Stimulated activated CD4-positive, alpha-beta T cell treated with anti-CD3 and anti-CD28 coated beads, Interleukin-15, amount 100 ng/mL, for 1 hour (primary cell): ENCODE measurements at places on chromosomes 1 and 21.

DNA sequence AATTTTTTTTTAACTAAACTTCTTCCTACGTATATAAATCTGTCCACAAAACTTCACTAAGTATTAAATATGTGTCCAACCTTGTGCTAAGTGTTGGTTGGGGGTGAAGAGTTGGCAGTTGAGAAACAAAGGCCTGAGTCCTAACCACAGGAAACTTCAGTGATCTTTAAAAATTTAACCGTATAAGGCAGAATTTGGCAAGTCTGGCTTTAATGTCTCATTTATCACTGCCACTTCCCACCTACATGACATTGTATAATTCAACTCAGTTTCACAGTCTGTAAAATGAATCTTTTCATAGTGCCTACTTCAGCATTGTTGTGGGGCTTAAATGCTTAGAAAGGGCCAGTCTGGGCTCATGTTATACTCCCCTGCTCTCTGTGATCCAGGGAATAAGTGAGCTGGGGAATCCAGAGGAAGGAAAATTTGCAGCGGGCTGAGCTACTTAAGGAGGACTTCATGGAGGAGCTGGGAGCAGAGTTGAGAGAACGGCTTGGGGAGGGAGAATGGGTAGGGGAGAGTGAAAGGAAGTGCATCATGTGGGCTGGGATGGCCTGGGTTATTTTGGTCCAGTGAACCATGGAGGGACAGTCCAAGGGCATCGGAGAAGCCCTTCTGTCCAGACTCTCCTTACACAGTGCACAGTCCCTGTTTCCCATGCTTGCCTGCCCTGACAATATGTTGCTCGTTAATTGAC lies 14.5 kb downstream of the IFNAR2 start:
- no peak for DNase-seq

DNA sequence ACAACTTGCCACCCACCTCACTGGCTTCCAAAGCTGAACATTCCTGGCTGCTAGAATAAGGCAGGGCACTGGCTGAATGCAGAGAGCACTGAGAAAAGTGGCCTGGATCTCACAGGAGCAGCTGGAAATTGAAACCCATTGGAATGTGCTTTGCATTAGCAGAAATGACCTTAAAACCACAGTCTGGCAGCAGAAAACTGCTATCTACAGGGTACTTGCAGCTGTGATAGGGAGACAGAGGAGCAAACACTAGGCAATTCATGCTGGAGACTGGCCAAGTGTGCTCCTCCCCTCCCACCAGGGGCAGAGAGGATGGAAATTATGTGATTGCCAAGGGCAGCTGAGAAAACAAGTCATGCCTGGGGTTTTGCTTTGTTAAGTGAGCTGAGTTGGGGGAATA lies 47.2 kb downstream of the HSD3B1 start:
- no peak for DNase-seq

- no peak for DNase-seq
Observed at GRCh38 chr1:95311014-95311413, 77.0 kb downstream of the RWDD3 start.

GRCh38 chr1:230415405-230416132 lies 10.6 kb downstream of the PGBD5 start:
- DNase-seq = no peak

DNA sequence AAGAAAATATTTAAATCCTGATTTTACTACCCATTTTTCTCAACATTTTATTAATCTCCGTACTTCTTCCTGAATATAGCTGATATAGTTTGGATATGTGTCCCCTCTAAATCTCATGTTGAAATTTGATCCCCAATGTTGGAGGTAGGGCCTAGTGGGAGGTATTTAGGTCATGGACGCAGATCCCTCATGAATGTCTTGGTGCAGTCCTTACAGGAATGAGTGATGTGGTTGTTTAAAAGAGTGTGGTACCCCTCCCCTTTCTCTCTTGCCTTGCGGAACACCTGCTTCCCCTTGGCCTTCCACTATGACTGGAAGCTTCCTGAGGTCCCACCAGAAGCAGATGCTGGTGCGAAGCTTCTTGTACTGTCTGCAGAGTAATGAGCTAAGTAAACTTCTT lies 17.5 kb downstream of the RNF115 start:
- no peak for DNase-seq

DNA sequence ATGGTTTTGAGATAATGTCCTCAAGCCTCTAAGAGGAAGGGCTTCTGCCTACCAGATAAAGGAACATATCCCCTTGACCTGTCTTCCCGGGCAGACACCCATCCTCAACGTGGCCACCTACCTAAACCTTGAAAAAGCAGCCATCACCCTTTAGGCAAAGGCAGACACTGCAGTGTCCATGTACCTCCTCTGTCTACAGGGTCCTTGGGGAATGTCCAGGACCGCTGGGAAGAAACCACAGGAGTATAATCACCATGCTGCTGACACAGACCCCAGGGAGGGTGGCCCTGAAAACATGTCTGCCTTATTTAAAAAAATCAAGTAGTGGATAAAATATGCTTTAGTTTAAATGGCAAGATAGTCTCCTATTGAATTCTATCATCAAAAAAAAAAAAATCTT lies 16.6 kb downstream of the BCAR3 start:
- DNase-seq = no peak

DNA sequence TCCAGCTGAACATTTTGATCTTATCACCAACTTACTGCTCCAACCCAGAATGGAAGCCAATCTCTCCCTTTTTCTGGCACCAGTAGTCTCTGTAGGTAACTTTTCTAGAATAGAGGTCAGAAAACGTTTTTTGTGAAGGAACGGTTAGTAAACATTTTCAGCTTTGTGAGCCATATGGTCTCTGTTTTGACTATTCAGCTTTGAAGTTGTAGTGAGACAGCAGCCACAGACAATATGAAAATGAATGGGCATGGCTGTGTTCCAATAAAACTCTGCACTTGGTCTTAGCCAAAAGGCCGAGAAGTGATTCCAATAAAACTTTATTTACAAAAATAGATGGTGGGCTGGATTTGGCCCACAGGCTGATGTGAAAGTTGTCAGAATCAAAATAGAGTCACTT lies 28.9 kb downstream of the MAP10 start:
- DNase-seq = no peak

GRCh38 chr1:150464422-150464826 lies 22.8 kb upstream of the TARS2 start:
- peak; percentile 29 for DNase-seq

- DNase-seq = no peak
Observed at GRCh38 chr1:36829066-36829465, 205.2 kb downstream of the GRIK3 start.

GRCh38 chr1:203722909-203723308 lies 42.1 kb upstream of the LAX1 start:
- no peak for DNase-seq

DNA sequence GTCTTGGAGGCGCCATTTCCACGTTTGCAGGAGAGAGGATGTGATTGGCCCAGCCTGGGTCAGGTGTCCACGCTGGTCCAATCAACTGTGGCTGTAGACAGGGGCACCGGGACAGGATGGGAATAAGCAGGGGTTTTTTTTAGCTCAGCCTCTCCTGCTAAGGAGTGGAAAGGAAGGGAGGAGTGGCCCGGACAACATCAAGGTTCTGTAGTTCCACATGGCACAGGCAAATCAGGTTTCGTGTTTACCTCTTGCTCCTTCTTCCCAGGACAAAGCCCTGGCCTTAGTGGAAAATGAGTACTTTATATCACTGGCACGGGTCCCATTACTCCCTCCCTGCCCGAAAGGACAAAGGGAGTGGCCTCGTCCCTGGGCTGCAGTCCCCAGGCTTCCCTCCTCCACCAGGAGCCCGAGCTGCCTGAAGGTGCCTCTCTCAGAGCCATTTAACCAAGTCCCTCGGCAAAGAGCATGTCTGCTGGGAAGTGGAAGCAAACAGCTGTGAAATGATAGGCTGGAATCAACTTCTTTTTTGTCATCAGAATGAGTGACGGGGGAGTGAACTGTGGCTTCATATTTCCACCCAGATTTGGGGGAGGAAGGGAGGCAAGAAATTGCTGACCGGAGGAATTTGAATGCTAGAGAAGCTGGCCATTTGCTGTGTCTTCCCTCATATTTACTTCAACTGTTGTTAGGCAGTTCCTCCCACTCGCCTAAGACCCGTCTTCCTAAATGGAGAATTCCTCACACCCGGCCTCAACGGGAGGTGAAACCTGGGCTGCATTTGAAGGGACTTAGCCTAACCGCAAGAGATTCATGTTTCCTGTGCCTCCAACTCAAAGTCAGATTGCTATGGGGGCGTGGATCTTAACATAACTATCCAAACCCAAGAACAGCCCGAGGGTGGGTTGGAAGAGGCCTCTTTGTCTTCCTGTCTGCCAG lies 84.9 kb upstream of the SLC44A3 start:
- DNase-seq = no peak

GRCh38 chr1:215345766-215346165 lies 221.3 kb upstream of the KCTD3 start:
- DNase-seq = no peak

- DNase-seq = no peak
Observed at GRCh38 chr1:3858231-3858981, 1.1 kb downstream of the DFFB start.

GRCh38 chr1:112429749-112430148 lies 33.7 kb downstream of the CTTNBP2NL start:
- DNase-seq = no peak

- DNase-seq = no peak
Observed at GRCh38 chr1:59077466-59078069, 219.3 kb upstream of the FGGY start.

- no peak for DNase-seq
Observed at GRCh38 chr1:89552471-89553081, 27.9 kb downstream of the LRRC8B start.

DNA sequence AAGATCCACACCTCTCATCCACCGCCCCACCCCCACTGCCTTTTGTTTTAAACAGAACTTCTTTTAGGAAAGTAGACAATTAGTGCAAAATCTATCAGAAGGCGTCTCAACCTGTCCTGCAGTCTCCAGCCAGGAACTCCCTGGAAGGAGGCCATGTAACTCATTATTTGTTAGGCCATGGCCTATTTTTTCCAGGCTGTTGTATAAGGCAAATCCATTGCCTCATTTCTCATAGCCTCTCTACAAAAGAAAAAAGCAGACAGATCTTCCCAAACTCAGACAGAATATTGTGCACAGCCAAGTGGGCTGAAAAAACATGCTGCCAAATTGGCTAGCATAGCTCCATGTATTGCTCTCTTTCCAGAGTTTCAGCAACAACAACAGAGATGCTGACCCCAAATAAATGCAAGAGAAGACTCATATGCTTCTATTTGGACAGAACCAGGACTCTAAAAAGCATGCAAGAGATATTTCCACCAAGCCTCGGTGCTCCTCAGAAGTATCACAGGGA lies 770.7 kb upstream of the CXADR start:
- DNase-seq = no peak

GRCh38 chr21:21969211-21969610 lies 971.0 kb downstream of the NCAM2 start:
- DNase-seq = no peak

- DNase-seq = no peak
Observed at GRCh38 chr1:53069265-53069662, 7.3 kb downstream of the PODN start.

DNA sequence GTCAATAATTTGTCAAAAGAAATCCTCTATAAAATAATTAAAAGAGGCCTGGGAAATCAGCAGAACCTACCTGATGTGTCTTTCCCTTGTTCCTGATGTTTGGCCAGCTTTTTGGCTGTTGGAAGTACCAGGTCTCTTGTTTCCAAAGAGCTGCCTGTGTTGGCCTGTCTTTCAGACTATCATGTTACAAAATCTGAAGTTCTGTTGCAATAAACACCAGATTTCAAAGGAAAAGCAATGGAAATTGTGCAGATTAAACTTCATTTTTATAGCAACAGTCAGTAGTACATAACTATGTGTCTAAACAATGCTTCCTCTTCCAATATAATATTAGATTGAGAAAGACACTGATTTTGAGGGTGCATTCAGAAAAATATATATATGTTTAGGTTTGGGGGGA lies 647.2 kb upstream of the CXADR start:
- DNase-seq = no peak

DNA sequence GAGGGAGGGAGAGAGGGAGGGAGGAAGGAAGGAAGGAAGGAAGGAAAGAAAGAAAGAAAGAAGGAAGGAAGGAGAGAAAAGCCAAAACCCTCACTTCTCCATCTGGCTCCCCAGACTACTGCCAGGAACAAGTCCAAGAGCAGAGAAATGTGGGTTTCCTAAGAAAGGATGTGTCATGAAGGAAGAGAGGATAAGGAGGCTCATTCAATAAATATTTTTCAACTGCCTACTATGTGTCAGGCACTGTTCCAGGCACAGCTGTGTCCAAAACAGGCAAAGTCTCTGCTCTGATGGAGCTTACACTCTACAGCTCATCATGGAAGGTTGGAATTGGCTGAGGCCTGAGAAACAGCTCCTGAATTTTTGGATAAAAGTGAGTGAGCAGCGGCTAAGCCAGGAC lies 42.6 kb upstream of the ATP2B4 start:
- no peak for DNase-seq

DNA sequence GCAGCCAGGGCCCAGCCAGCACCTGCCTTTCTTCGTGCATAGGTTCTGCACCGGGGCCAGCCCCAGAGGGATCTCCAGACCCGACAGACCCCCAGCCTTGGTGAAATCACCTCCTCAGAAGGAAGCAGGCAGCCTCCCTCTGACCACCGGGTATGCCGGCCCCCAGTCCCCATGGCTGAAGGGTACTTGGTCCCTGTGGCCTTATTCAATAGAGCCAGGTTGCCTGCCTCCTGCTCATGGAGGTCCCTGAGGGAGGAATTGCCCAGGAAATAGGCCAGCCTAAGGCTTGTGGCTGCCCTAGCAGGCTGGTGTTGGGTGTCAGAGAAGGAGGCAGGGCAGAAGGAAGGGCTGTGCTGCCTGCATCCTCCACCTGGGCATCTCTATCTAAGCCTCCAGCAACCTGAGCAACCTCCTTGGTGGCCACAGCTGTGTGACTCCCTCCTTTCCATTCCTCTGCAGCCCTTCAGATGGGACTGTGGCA lies 338.2 kb upstream of the VAMP3 start:
- DNase-seq = no peak

DNA sequence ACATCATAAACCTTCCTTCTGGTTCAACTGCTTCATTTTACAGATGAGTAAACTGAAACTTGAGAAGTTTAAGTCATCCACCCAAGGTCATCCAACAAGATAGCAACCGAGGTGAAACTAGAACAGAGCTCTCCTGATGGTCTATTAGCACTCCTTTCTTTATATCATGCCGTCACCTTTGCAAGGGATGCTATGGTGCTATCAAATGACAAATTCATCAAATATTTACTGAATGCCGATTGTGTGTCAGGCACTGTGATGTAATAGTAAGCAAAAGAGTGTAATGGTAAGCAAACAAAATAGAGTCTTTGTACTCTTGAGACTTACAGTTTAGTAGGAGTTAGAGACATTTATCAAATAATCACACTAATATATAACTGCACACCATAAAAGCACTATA lies 14.0 kb upstream of the SGIP1 start:
- no peak for DNase-seq

GRCh38 chr1:7013833-7014639 lies 228.8 kb downstream of the CAMTA1 start:
- DNase-seq = no peak

DNA sequence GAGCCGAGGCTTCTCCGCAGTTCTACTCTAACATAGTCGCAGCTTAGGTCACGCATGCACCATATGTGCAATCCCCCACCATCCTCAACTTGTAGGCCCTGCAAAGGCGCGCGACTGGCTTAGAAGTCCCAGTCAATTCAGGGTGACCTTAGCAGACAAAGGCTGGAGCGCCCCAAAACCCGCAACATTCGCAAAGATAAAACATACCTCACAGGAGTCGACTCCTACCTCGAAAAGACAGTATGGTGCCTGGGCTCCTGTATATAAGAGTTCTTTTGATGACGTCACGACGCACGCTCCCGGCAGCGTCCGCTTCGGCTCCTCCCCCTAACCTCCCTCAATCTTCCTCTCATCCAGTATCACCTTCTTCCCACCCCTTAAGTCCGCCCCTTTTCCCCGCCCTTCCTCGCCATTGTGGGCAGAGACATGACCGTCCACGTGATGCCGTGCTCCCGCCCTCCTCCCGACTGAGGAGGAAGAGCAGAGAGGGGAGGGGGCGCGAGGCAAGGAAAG lies at the start of gene GAS5:
Gene GAS5 (minus strand): TSS at position 237 of the 513 bp plus-strand sequence.
- DNase-seq = peak; percentile 96
